ENCODE measurements at places on chromosomes 3 and 15.

GRCh38 chr15:60937278-60937677, 291.8 kb downstream of the RORA start:
- no peak for DNase-seq

DNA sequence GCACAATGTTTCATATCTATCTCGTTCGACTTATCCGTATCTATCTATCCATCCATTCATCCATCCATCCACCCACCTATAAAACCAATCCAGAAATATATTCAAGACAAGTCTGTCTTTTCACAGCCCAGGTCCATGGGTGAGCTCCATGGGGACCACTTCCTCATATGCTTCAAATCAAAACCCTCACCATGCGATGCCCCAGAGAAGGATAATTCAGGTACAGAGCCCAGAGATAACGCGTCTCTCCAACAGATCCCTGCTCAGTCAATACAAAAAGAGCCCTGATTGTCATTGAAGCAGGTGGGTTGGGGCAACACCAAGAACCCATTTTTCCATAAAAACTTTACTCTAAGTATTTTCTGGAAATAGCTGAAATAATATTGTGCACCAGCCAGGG, 47.2 kb downstream of the PCSK6 start:
- DNase-seq = no peak

- DNase-seq = peak; percentile 66
These were observed 36.8 kb downstream of the ATP1B3 start for GRCh38 chr3:141913150-141913811.

GRCh38 chr3:171774521-171774920, 35.8 kb downstream of the PLD1 start:
- no peak for DNase-seq

DNA sequence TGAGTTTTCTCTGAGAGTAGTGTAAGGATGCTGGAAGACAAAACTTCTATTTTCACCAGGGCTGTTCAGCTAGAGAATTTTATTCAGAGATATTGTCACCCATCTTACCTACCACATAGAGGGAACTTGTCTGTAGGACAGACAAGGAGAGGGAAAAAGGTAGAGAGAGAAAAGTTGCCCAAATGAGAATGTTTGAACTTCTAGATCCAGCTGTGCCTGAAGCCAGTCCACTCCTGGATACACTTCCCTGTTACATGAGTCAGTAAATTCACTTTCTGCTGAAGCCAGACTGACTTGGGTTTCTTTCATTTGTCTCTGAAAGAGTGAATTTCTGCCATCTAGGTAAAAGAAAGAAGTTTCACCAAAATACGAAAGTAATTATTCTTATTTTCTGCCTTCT, 27.2 kb upstream of the KCNMB3 start:
- no peak for DNase-seq

GRCh38 chr3:165185707-165186327, 10.4 kb downstream of the SLITRK3 start:
- DNase-seq = peak; percentile 33

DNA sequence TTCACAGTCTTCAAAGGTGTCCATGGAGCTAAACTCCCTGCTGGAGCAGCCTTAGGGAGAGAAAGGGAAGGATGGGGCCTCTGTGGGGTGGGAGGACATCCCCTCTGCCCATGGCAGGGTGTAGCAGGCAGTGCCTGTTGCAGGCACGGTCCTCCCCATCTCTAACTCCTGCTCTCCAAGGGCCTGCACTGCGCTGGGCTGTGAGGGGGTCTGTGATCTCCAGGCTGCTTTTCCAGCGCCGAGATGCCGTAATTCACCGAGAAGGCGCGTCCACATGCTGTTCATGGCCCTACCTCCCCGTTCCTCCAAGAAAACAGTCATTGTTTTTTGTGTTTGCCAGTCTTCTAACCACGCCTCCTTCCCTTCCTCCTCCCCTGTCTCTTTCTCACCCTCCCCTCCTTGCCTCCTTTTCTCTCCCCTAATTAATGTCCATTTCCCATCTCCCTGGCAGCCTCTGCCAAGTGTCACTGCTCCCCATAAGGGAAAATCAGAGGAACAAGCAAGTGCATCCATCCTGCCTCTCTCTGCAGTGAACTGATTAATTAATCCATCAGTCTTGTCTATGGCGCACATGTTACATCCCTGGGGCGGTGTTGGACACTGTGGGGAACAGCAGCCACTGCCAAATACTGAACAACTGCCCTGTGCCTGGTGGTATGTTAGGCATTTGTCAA, 17.7 kb upstream of the LAMP3 start:
- DNase-seq = no peak

DNA sequence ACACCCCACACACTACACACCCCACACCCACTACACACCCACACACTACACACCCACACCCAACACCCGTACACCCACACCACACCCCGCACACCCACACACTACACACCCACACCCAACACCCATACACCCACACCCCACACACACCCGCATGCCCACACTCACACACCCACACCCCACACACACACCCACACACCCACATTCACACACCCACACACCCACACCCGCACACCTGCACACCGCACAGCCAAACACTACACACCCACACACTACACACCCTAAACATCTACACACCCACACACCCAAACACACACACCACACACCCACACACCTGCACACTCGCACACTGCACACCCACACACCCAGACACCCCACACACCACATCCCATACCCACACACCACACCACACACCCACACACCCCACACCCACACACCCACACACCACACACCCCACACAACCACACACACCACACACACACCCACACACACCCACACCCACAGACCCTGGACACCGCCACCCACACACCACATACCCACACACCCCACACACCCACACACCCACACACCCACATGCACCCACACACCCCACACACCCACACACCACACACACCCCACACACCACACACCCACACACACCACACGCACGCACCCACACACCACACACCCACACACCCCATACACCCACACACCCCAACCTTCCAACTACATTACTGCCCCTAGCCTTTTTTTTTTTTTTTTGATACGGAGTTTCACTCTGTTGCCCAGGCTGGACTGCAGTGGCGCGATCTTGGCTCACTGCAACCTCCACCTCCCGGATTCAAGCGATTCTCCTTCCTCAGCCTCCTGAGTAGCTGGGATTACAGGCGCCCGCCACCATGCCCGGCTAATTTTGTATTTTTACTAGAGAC, 16.9 kb downstream of the CEP19 start:
- DNase-seq = no peak

GRCh38 chr3:37474901-37475331, 300.5 kb upstream of the LRRFIP2 start:
- DNase-seq = no peak

DNA sequence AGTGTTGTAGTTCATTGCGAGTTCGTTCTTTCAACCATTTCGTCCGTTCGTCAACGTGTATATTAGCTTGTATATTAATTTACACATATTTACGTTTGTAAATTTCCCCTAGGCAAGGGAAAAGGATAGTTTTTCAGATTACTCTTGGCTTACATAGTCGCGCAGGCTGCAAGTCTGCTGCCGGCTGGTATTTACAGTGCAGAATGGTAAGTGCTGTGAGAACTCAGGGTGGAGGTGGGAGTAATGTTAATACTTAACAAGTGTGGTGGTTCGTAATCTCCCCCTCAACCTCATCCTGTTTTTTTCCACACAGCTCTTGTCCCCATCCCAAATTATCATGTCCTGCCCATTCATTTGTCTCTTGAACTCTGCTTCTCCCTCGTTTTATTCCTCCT, 766 bp downstream of the FAM98B start:
- DNase-seq = no peak

DNA sequence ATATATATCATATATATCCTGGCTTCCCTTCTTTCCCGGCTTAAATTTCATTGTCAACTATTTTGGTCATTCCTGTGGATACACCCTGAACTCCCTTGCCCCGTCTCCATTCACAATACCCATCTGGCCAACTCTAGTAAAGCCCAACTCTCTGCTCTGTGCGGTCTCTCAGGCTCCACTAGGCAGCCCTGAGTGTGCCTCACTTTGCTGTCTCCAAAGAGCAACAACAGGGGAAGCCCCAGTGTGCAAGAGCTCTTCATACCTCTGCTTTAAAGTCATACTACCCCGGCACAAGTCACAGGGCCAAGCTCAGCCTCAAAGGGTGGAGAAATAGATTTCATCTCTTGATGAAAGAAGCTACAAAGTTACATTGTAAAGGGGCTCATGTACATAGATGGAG, 18.9 kb upstream of the FEM1B start:
- no peak for DNase-seq

- no peak for DNase-seq
These were observed 50.1 kb downstream of the CADPS start for GRCh38 chr3:62824965-62825592.

- no peak for DNase-seq
These were observed 348.0 kb upstream of the EPHA6 start for GRCh38 chr3:96466441-96466840.

GRCh38 chr3:191973820-191974219, 512.9 kb downstream of the PYDC2 start:
- no peak for DNase-seq

GRCh38 chr15:81308260-81308659, 15.7 kb downstream of the STARD5 start:
- DNase-seq = no peak

DNA sequence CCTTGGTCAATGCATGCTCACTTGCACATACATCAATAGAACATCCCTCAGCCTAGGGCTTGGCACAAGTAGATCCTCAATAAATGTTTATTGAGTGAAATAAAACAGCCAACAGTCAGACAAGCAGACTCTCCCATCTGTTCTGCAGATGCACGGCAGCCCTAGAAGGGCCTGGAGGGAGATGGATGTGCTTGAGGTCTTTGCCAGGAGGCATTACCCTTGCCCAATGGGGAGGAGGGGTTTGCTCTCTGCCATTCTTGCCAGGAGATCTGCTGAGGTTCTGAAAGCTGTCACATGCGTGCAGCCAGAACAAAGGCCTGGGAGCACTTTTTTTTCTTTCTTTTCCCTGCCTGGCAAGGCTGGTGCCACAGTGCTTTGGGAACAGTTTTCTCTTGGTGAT, 349.3 kb upstream of the THRB start:
- DNase-seq = no peak

DNA sequence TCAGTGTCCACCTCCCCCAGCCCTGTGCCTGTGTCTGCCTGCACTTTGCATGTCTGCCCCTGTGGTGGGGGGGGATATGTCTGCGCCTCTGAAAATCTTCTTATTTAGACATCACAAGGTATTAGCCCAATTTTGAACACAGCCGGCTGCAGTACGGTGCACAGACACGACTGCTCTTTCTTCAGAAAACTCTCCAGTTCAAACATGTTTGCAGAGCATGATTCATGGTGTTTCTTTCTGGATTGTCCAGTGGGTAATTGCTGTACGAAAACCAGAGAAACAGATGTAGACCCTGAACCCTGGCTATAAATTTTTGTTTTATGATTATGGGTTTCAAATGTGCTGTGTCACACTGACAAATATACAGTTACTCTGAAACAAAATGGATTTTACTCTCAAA, 3.4 kb upstream of the RARB start:
- DNase-seq = no peak

- DNase-seq = no peak
These were observed 138.3 kb upstream of the ABHD17C start for GRCh38 chr15:80556694-80557367.

- no peak for DNase-seq
These were observed 74.1 kb downstream of the SCN5A start for GRCh38 chr3:38575279-38575843.

- no peak for DNase-seq
These were observed 1035.9 kb downstream of the TUSC7 start for GRCh38 chr3:117745516-117745915.

DNA sequence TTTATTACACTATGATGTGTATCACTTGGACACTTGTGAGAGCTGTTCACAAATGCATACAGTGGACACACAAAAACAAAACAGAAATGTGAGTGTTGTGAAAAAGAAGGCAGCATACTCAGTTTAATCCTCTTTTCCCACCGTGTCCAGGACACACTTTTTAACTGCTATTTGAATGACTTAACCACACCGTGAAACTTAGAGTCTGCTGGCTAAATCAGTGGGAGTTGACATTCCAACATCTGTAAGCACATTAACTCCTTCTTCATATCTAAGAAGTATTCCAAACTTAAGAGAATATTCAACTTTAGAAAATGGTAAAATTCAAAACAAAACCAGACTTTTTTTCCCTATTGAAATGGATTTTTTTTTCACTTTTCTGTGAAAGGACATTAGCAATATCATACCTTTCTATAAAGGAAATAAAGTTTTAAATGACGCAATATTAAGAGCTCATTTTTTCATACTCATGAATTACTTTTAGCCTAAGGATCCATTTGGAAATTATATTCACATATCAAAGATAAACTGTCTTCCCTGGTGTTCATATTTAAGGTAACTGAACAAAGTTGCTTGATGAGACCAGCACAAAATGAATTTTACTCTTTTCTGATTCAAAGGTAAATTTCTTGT, 316.6 kb downstream of the RBMS3 start:
- DNase-seq = no peak

GRCh38 chr15:70535071-70535954, 228.0 kb downstream of the UACA start:
- DNase-seq = peak; percentile 85

DNA sequence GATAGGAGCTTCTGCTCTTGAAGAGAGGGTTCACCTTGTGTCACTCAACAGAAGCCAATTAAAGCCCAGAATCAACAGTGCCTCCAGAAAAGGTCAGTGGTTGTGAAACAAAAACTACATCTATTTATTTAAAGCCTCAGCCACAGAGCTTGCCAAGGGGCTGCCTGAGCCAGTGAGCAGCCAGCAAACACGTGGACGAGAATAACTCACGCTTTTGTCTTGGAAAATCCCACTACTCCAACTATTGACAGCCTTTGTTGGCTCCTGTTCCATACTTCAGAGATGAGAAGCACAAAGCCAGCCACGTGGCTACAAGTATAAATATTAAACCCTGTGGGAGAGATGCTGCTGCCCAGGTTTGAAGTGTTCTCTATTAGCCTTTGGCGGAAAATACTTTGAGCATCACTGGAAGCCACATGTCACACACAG, 10.3 kb downstream of the GPR156 start:
- DNase-seq = no peak

DNA sequence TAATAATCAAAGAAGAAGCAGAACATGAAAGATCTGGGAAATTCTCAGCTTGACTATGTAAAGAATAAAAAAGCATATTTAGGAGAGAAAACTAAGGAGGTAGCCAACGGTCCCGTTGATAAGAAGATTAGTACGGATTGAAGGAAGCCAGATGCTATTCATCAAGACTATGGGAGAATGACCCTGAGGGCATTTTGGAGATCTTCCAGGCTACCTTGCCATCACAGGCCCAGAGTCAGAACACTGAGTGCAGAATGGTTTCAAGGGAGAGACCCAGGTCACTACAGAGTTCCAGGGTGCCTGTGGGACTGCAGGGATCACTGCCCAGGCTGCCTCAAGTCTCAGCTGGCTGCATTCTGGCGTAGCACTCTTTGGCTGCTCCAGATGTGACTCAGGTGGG, 752.9 kb upstream of the ARPP21 start:
- no peak for DNase-seq
